ENCODE measurements at places on chromosomes 16 and 17.

- no peak for DNase-seq
Observed at GRCh38 chr16:85539084-85539483, 74.0 kb upstream of the GSE1 start.

DNA sequence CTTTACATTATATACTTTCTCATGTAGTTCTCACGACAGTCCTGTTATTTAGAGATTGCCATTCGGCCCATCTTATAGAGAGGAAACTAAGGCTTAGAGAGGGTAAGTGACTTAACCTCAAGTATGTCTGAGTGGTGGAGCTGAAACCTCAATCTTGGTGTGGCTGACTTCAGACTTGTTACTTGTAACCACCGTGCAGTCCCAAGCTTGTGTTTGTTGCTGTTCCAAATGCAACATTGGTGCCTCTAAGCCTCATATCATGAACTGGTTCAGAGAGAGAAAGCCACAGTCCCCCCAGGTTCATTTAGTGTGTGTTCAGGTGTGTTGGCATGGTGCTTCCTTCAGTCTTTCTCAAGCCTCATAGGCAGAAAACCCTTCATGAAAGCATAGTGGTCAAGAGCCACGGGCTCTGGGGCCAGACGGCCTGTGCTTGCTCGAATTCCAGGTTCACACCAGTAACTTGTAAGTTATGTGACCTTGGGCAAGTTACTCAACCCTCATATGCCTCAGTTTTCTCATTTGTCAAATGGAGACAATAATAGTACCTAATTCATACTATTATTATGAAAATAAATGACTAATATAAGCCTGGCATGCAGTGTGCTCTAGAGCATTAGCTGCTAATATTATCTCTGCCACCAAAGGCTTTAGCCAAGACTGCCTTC is 39.9 kb downstream of the CDH1 start:
- DNase-seq: peak; percentile 3

- DNase-seq: peak; percentile 38
Observed at GRCh38 chr16:81716478-81717225, 62.4 kb upstream of the PLCG2 start.

- DNase-seq: no peak
Observed at GRCh38 chr17:9973669-9974447, 68.8 kb upstream of the RCVRN start.

DNA sequence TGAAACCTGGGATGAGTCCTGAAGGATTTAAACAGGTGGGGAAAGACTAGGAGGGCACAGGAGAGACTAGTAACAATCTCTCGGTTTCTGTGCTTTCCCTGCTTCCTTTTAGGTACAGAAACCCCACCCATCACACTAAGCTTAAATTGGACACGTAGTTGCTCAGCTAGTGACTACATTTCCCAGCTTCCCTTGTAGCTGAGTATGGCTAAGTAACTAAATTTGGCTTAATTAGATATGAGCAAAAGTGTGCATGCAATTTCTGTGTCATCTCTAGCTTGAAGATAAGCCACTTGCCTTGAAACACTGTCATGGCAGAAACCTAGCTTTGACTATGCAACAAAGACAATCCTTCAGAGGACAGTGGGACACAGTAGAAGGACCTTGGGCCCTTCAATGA is 36.5 kb downstream of the CACNG1 start:
- DNase-seq: no peak

- DNase-seq: no peak
Observed at GRCh38 chr17:83064732-83065659, 14.4 kb upstream of the METRNL start.
